ENCODE measurements at places on chromosomes 5 and 9. TPM values are rescaled to one million over a fixed set of nuclear protein-coding genes. Genes with fewer than 3 reads are reported as not detected.

Gene CHSY3
- not detected for total RNA-seq

Gene ATOX1
- total RNA-seq: 72.2 TPM

Gene GHR
- total RNA-seq: not detected

Gene PTPN3
- 1.0 TPM for total RNA-seq

Gene PCYOX1L
- 1.8 TPM for total RNA-seq

Gene ADGRD2
- total RNA-seq: not detected

Gene HTR1A
- not detected for total RNA-seq

Gene GRM6
- total RNA-seq: not detected
